Activated CD4-positive, alpha-beta T cell treated with anti-CD3 and anti-CD28 coated beads for 36 hours (primary cell): ENCODE measurements at places on chromosomes 1 and 21. TPM values are rescaled to one million over a fixed set of nuclear protein-coding genes. Genes with fewer than 3 reads are reported as not detected.
A peak's percentile ranks its signal among the peaks of the same experiment; 100 is the strongest.

- H3K36me3 ChIP-seq, result no peaks in the 10 kb centered on the region
- H3K4me3 ChIP-seq, result no peak overlapping the region
- H3K27ac ChIP-seq, result no peak overlapping the region
- peak; percentile 43 for DNase-seq
- H3K4me1 ChIP-seq, result peaks cover 16% of the 10 kb centered on the region
- peaks cover 8% of the 10 kb centered on the region for H3K27me3 ChIP-seq
These were observed 8.3 kb upstream of the PPM1J start for GRCh38 chr1:112723511-112723839.

GRCh38 chr1:174815036-174815435 is 184.7 kb upstream of the CACYBP start:
- no peaks in the 10 kb centered on the region for H3K27me3 ChIP-seq
- H3K36me3 ChIP-seq, result peaks cover 9% of the 10 kb centered on the region
- DNase-seq, result peak; percentile 49
- H3K4me3 ChIP-seq, result no peak overlapping the region
- H3K4me1 ChIP-seq, result peaks cover 23% of the 10 kb centered on the region

MORN1 gene
- 6.1 TPM for total RNA-seq

GRCh38 chr1:66747501-66747900 is 4.8 kb upstream of the DYNLT5 start:
- peaks cover 7% of the 10 kb centered on the region for H3K4me1 ChIP-seq
- no peaks in the 10 kb centered on the region for H3K36me3 ChIP-seq
- H3K27me3 ChIP-seq, result peaks cover 24% of the 10 kb centered on the region
- H3K4me3 ChIP-seq, result no peak overlapping the region

GRCh38 chr1:229856009-229856650 is 210.9 kb upstream of the GALNT2 start:
- peak overlapping the region; percentile 59 for H3K4me3 ChIP-seq
- H3K36me3 ChIP-seq, result no peaks in the 10 kb centered on the region
- no peak overlapping the region for H3K27ac ChIP-seq
- H3K4me1 ChIP-seq, result peaks cover 12% of the 10 kb centered on the region

GRCh38 chr1:17700945-17701810 is 54.0 kb upstream of the ACTL8 start:
- no peak for DNase-seq
- no peaks in the 10 kb centered on the region for H3K4me1 ChIP-seq
- H3K27me3 ChIP-seq, result peaks cover 9% of the 10 kb centered on the region
- H3K4me3 ChIP-seq, result no peak overlapping the region

SELL gene
- total RNA-seq, result 262 TPM

CLEC20A gene
- not detected for total RNA-seq

DNA sequence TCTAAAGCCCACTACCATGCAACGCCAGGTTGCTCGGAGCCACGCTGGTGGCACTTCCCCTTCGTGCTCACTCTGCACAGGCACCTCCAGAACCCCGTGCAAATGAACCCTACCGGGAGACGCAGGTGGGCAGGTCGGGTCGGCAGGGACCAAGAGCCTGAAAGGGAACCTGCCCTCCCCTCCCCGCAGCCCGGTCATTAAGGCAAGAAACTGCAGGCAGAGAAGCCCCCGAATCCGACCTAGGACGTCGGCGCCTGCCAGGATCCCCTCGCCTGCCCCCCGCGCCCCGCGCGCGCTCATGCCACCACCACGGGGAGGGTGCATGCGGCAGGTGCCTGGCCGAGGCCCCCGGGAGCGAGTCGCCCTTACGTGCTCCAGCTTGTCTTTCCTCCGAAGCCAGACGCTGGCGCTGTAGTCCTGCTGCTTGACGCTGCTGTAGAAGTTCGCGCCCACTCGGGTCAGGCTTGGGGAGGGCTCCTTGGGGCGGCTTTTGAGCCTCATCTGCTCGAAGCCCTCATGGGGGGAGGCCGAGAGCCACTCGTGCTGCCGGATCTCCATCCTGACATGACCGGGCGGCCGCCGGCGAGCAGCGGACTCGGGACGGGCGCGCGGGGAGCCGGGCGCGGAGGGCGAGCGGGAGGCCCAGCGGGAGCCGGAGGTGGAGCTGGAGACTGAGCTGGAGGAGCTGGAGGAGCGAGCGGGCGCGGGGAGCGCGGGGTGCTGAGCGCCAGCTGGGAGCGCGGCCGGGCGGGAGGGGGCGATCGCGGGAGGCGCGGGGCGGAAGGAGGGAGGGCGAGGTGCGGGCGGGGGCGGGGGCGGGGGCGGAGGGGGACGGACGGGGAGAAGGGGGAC is 552 bp downstream of the PLD5 start:
- peaks cover 11% of the 10 kb centered on the region for H3K4me1 ChIP-seq
- DNase-seq, result peak; percentile 34
- no peaks in the 10 kb centered on the region for H3K36me3 ChIP-seq
- H3K27ac ChIP-seq, result no peak overlapping the region

GRCh38 chr1:88141499-88142074 is 542.5 kb upstream of the PKN2 start:
- DNase-seq, result no peak
- no peaks in the 10 kb centered on the region for H3K36me3 ChIP-seq
- H3K27ac ChIP-seq, result no peak overlapping the region
- H3K4me1 ChIP-seq, result peaks cover 3% of the 10 kb centered on the region

SNX7 gene
- 0.18 TPM for total RNA-seq

VAV3 gene
- 1.9 TPM for total RNA-seq

DNA sequence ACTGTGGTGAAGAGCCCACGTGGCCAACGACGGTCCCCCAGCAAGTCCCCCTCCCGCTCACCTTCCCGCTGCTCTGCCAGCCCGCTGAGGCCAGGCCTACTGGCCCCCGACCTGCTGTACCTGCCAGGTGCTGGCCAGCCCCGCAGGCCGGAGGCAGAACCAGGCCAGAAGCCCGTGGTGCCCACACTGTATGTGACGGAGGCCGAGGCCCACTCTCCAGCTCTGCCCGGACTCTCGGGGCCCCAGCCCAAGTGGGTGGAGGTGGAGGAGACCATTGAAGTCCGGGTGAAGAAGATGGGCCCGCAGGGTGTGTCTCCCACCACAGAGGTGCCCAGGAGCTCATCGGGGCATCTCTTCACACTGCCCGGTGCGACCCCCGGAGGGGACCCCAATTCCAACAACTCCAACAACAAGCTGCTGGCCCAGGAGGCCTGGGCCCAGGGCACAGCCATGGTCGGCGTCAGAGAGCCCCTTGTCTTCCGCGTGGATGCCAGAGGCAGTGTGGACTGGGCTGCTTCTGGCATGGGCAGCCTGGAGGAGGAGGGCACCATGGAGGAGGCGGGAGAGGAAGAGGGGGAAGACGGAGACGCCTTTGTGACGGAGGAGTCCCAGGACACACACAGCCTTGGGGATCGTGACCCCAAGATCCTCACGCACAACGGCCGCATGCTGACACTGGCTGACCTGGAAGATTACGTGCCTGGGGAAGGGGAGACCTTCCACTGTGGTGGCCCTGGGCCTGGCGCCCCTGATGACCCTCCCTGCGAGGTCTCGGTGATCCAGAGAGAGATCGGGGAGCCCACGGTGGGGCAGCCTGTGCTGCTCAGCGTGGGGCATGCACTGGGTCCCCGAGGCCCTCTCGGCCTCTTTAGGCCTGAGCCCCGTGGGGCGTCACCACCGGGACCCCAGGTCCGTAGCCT is 46.8 kb downstream of the TRIM11 start:
- DNase-seq, result no peak
- H3K27ac ChIP-seq, result no peak overlapping the region
- no peak overlapping the region for H3K4me3 ChIP-seq
- no peaks in the 10 kb centered on the region for H3K4me1 ChIP-seq
